ENCODE measurements at places on chromosomes 7 and 10.

- DNase-seq, result no peak
Measured at GRCh38 chr7:130020434-130020833, 30.7 kb downstream of the ZC3HC1 start.

DNA sequence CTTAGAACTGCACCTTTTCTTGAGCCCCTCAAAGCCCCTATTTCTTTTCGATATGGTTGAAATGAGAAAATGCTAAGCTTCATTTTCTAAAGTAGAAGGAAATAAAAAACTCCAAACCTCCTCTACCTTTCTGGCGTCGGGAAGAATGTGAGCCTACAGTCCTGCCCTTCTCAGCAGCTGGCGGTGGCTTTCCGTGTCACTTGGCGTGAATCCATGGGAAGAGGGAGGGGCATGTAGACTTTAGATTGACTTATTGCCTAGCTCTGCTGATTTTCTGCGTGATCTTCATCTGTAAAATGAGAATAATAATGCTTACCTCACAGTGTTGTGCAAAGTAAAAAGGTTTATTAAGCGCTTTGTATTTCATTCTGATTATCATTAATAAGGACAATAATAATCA is 35.0 kb downstream of the PRR15 start:
- DNase-seq, result no peak

DNA sequence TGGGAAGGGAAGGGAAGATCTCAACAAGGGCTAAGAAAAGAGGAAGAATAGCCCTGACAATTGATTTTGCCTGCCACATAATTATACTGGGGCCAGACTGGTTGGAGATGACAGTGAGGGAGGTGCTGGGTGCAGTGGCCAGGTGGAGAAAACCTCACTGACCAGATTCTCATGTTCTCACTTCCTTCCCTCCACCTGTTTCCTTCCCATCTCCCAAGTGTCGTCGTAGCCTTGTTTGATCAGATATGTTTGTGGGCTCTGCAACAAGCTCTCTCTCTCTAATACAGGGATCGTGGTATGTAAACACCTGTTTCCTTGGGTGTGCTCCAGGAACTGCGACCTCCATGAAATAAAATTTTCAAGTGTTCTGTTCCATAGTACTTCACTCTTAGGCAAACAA is 60.2 kb downstream of the VCL start:
- no peak for DNase-seq

- DNase-seq, result no peak
Measured at GRCh38 chr10:1366322-1366691, 310.1 kb downstream of the WDR37 start.

GRCh38 chr7:19089797-19090196 is 27.6 kb downstream of the TWIST1 start:
- no peak for DNase-seq

- no peak for DNase-seq
Measured at GRCh38 chr7:65953890-65954450, 28.0 kb downstream of the GUSB start.

DNA sequence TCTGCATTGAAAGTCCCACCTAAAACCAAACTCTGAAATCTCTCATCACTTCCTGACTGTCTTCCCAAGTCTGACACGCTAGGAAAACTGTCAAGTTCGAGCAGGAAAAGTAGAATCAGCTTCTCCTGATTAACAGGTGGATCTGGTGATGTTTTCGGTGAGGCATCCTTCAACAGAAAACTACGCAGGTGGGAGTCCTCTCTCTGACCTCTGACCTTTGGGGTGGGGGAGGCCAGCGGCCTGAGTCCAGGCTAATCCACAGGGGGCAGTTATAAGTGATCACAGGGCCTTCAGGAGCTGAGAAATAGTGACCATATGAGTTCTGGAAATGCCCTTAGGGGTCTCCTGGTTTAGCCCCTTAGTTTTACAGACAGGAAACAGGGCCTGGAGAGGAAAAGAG is 13.4 kb upstream of the NPFFR1 start:
- DNase-seq, result no peak
